CD14-positive monocyte (primary cell): ENCODE measurements at places on chromosomes 6 and 20. TPM values are rescaled to one million over a fixed set of nuclear protein-coding genes. Genes with fewer than 3 reads are reported as not detected.

- no peaks in the 10 kb centered on the region for H3K36me3 ChIP-seq
- no peak overlapping the region for H3K27ac ChIP-seq
- no peak for DNase-seq
These were observed 40.1 kb downstream of the TRMT6 start for GRCh38 chr20:5910186-5910585.

- H3K4me3 ChIP-seq: peak overlapping the region; percentile 79
- no peaks in the 10 kb centered on the region for H3K36me3 ChIP-seq
- H3K4me1 ChIP-seq: peaks cover 20% of the 10 kb centered on the region
- H3K27ac ChIP-seq: no peak overlapping the region
- no peak for DNase-seq
- peaks cover 56% of the 10 kb centered on the region for H3K27me3 ChIP-seq
These were observed 86.1 kb upstream of the STMND1 start for GRCh38 chr6:17015551-17016381.

DNA sequence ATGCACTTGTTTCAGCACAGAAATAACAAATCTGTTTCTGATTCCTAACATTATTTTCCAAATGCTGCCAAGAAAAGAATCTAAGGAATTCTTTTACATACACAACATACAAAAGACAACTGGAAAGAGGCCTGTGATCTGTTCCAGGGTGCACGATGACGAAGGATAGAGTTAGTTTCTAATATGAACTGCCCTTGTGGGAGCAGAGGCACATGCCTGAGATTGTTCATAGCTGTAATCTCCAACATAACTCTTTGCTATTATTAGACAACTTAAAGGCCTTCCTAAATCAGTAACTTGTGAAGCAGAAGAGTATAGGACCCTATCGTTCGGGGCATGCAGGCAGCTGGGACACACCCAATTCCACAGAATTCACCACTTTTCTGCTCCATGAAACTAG is 41.2 kb upstream of the NHSL1 start:
- peaks cover 6% of the 10 kb centered on the region for H3K4me1 ChIP-seq
- no peaks in the 10 kb centered on the region for H3K27me3 ChIP-seq
- no peak overlapping the region for H3K27ac ChIP-seq
- H3K4me3 ChIP-seq: no peak overlapping the region

- H3K4me3 ChIP-seq: no peak overlapping the region
- H3K27ac ChIP-seq: no peak overlapping the region
- no peaks in the 10 kb centered on the region for H3K4me1 ChIP-seq
- H3K27me3 ChIP-seq: no peaks in the 10 kb centered on the region
- no peaks in the 10 kb centered on the region for H3K36me3 ChIP-seq
- DNase-seq: no peak
These were observed 621.5 kb upstream of the CDH4 start for GRCh38 chr20:60630609-60631008.

GRCh38 chr20:48102076-48102787 is 317.0 kb upstream of the SULF2 start:
- no peaks in the 10 kb centered on the region for H3K36me3 ChIP-seq
- H3K27me3 ChIP-seq: no peaks in the 10 kb centered on the region
- no peak for DNase-seq
- no peak overlapping the region for H3K27ac ChIP-seq
- H3K4me1 ChIP-seq: no peaks in the 10 kb centered on the region
- H3K4me3 ChIP-seq: no peak overlapping the region

GRCh38 chr6:32895006-32895345 is 41.0 kb downstream of the PSMB9 start:
- H3K4me3 ChIP-seq: peak overlapping the region; percentile 96
- H3K4me1 ChIP-seq: peaks cover 22% of the 10 kb centered on the region
- H3K36me3 ChIP-seq: no peaks in the 10 kb centered on the region
- no peaks in the 10 kb centered on the region for H3K27me3 ChIP-seq

GRCh38 chr20:39825524-39825923 is 863.4 kb downstream of the DHX35 start:
- no peak overlapping the region for H3K4me3 ChIP-seq
- H3K27me3 ChIP-seq: no peaks in the 10 kb centered on the region
- H3K36me3 ChIP-seq: no peaks in the 10 kb centered on the region
- no peak for DNase-seq
- H3K27ac ChIP-seq: no peak overlapping the region
- no peaks in the 10 kb centered on the region for H3K4me1 ChIP-seq

DNA sequence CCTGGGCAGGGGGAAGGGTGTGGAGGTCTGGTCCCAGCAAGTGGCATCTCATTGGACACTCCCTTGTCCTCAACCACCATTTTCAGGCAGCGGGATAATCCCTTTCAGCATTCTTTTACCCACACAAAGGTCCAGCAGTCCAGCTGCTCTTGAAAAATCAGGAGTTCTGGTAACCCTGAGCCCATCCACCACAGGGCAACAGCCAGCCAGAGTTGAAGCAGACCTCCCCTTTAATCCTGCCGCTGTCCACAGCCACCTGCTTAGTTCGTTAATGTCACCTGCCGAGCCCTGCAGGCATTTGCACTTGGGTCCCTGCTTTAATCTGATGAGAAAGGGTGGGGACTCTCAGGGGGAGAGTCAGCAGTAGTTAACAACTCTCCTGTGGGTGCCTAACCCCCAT is 11.1 kb downstream of the TMEM74B start:
- H3K27me3 ChIP-seq: no peaks in the 10 kb centered on the region
- H3K4me3 ChIP-seq: no peak overlapping the region
- H3K36me3 ChIP-seq: peaks cover 79% of the 10 kb centered on the region
- H3K27ac ChIP-seq: no peak overlapping the region
- H3K4me1 ChIP-seq: no peaks in the 10 kb centered on the region

DNA sequence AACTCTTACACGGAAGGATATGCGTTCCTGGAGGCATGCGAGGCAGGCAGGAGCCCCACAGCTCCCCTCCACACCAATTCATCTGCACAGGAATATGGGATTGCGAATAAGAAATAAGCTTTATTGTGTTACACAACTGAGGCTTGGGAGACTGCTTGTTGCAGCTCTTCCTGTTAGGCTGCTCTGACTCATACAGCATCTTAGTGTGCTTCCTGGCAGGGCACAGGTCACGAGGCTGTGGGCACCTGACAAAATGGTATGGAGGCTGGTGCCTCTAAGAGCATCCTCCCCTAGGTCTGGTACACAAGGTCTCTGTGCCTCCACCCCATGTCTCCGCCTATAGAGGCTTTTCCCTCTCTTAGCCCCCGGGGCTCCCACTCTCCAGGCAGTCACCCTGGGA is 6.8 kb downstream of the SLC22A3 start:
- H3K27me3 ChIP-seq: peaks cover 2% of the 10 kb centered on the region
- no peaks in the 10 kb centered on the region for H3K4me1 ChIP-seq
- no peak overlapping the region for H3K27ac ChIP-seq
- no peaks in the 10 kb centered on the region for H3K36me3 ChIP-seq
- no peak overlapping the region for H3K4me3 ChIP-seq

GRCh38 chr6:109469591-109470189 is 13.3 kb downstream of the ZBTB24 start:
- H3K27me3 ChIP-seq: no peaks in the 10 kb centered on the region
- no peak overlapping the region for H3K4me3 ChIP-seq
- peaks cover 100% of the 10 kb centered on the region for H3K36me3 ChIP-seq
- no peak overlapping the region for H3K27ac ChIP-seq
- H3K4me1 ChIP-seq: no peaks in the 10 kb centered on the region

GRCh38 chr6:13045676-13046075 is 282.7 kb downstream of the TBC1D7 start:
- no peak overlapping the region for H3K27ac ChIP-seq
- peaks cover 5% of the 10 kb centered on the region for H3K4me1 ChIP-seq
- no peaks in the 10 kb centered on the region for H3K36me3 ChIP-seq
- H3K4me3 ChIP-seq: no peak overlapping the region
- no peaks in the 10 kb centered on the region for H3K27me3 ChIP-seq

- no peaks in the 10 kb centered on the region for H3K27me3 ChIP-seq
- H3K36me3 ChIP-seq: no peaks in the 10 kb centered on the region
- no peaks in the 10 kb centered on the region for H3K4me1 ChIP-seq
- no peak overlapping the region for H3K4me3 ChIP-seq
- no peak overlapping the region for H3K27ac ChIP-seq
These were observed 517.8 kb downstream of the PKHD1 start for GRCh38 chr6:51569594-51569993.

- peaks cover 3% of the 10 kb centered on the region for H3K4me1 ChIP-seq
- H3K36me3 ChIP-seq: no peaks in the 10 kb centered on the region
- no peaks in the 10 kb centered on the region for H3K27me3 ChIP-seq
These were observed 80.0 kb upstream of the PREP start for GRCh38 chr6:105482921-105483320.

GRCh38 chr20:62193079-62194025 is 10.5 kb downstream of the MTG2 start:
- H3K27me3 ChIP-seq: no peaks in the 10 kb centered on the region
- no peak overlapping the region for H3K27ac ChIP-seq
- H3K4me3 ChIP-seq: no peak overlapping the region
- no peaks in the 10 kb centered on the region for H3K4me1 ChIP-seq
- peaks cover 90% of the 10 kb centered on the region for H3K36me3 ChIP-seq

DNA sequence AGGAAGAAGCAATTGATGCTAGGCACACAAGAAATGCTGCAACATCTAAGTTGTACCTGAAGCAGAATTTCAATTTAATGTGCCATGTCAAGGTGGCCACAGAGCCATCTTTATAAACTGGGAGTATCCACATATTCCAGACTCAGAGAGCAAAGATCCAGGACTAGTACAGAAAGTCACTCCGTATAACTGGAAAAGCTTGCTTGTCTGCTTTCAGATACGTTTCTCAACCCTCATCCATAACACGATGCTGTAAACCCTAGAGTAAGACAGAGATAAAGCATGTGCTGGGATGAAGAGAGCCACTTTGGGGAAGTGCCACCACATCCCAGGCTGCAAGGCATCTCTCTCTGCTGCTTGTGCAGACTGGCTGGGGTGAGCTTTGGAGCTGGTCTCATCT is 134.7 kb downstream of the PACRG start:
- H3K4me3 ChIP-seq: no peak overlapping the region
- H3K4me1 ChIP-seq: no peaks in the 10 kb centered on the region
- H3K27ac ChIP-seq: no peak overlapping the region
- no peaks in the 10 kb centered on the region for H3K27me3 ChIP-seq

NR2E1 gene
- polyA plus RNA-seq: not detected in 2 replicates

ULBP3 gene
- not detected for polyA plus RNA-seq

MYCT1 gene
- polyA plus RNA-seq: not detected in 2 replicates

TFAP2D gene
- not detected in 2 replicates for polyA plus RNA-seq

MOCS1 gene
- 0.26 TPM for polyA plus RNA-seq

RBBP8NL gene
- polyA plus RNA-seq: not detected

MSH5 gene
- polyA plus RNA-seq: 0.58 TPM

CDH22 gene
- not detected in 2 replicates for polyA plus RNA-seq

SLC12A5 gene
- polyA plus RNA-seq: not detected in 2 replicates

MARCKS gene
- 14.4 TPM for polyA plus RNA-seq
